Fibroblast of mammary gland (primary cell): ENCODE measurements at places on chromosomes 2 and 18.

DNA sequence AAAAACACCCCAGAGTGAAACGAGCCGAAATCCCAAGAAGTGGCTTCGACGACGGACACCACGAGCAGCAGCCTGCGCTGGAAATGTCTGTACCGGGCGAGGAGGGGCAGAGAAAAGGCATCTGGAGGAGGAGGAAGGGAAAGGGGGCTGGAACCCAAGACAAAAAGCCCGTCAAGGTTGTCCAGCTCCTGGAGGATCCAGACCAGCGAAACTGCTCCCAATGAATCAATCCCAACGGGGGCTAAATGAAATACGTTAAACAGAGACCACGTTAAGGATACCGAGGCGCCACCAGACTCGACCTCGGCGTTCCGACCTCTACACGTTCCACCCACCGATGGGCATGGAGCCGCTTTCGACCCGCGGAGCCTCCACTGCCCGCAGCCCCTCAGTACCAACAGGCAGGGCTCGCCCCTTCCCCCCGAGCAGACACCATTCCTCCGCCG lies 400 bp downstream of the CCDC88A start:
- peak; percentile 31 for DNase-seq

DNA sequence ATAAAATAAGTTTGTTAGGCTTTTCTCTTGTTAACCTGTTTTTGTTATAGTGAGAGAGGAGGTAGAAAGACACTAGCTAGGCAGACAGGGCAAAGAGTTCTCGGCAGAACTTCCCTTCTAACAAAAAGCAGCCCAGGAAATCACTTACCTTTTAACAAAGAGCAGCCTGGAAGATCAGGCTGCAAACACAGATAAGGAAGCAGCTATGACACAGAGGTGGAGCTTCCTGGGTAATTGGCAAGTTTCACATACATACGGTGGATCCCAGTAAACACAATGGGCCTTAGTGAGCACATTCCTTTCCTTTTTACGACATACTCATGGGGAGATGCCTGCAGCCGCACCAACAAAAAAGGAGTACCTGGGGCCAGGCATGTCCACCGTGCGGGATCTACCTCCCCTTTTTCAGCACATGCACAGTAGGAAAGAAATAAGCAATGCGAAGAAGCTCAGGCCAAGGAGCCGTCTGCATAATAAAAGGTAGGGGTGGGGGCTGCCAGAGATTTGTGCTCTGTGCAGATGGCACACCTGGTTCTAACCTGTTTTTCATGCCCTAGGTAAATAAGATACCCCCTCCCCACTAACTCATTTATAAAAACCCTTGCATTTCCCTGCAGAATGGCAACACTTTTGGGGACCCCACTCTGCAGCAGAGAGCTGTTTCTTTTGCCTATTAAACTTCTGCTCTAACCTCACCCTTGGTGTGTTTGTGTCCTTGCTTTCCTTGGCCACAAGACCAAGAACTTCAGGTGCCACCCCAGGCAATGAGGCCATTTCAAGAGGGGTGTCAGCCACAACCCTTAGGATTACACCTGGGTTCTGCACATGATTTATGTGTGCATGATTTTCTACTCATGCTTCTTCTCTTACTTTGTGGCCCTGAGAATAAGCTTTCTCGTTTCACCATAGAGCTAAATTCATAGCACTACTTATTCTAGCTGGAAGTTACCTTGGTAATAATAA lies 26.5 kb downstream of the MDH1 start:
- DNase-seq: no peak

- DNase-seq: peak; percentile 27
Observed at GRCh38 chr2:11368059-11368572, 23.7 kb upstream of the ROCK2 start.

DNA sequence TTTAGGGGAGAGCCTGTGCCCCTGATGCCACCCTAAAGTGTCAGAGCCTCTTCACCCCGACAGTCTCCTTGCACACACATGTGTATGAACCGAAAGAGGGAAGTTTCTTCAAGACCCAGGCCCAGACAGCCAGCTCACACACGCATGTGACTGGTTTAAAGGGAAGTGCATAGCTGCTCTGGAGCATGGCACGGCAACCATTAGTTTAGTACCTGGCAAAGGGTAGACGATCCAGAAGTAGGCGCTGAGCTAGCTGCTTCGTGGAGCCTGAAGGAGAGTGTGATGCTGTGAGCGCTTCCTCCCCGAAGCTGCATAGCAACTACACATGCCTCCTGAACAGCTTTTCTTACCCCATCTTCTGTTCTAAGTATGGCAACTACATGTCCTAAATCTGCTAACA lies 91.7 kb downstream of the ZCCHC2 start:
- DNase-seq: no peak

DNA sequence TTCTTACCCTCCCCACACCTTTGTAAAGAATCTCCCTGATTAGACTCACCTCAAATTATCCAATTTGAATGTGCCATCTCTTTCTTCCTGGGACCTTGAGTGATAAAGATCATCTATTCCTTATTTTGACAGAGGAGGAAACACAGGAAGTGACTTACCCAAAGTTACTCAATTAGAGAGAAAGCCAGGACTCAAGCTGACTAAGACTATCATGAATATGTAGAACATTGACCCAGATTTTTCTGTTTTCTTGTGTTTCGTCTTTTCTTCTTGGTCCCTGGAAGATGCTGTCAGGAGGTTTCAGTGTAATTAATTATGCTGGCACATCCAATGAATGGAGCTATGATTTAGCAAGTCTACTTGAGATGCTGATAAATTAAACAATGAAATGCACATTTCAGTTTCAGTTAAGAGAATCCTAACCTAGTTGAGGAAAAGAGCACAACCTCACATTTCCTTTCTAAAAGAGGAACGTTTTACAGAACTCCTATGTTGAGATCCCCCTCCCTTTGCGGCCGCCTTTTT lies 380.4 kb downstream of the CLIP4 start:
- peak; percentile 34 for DNase-seq

DNA sequence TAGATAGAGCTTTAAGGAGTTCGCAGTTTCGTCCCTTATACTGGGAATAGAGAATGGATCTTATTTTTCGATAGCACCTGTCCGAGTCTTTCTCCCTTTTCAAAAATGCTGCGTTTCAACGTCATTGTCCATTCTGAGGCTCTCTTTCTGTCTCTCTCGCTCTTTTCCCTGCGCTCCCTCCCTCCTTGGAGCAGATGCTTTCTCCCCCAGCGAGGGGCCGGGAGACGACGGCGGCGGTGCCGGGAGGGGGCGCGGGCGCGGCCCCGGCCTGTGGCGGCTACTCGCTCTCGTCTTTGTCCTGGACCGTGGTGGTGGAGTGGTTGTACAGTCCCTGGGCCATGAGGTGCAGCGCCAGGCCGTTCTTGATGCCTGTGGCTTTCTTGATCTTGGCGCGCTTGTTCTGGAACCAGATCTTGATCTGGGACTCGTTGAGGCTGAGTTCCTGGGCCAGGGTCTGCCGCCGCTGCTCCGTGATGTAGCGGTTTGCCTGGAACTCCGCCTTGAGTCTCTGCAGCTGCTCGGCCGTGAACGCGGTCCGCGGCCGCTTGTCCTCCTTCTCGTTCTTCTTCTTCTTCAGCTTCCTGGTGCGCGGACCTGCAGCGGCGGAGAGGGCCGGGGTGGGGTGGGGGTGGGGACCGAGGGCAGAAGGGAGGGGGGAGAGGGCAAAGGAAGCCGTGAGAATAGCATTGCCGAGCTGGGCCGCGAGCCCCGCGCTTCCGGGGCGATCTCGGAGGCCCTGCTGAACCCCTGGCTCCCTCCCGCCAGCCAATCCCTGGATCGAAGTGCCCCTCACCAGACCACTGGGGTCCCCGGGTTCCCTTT lies 4.6 kb downstream of the EN1 start:
- DNase-seq: no peak

DNA sequence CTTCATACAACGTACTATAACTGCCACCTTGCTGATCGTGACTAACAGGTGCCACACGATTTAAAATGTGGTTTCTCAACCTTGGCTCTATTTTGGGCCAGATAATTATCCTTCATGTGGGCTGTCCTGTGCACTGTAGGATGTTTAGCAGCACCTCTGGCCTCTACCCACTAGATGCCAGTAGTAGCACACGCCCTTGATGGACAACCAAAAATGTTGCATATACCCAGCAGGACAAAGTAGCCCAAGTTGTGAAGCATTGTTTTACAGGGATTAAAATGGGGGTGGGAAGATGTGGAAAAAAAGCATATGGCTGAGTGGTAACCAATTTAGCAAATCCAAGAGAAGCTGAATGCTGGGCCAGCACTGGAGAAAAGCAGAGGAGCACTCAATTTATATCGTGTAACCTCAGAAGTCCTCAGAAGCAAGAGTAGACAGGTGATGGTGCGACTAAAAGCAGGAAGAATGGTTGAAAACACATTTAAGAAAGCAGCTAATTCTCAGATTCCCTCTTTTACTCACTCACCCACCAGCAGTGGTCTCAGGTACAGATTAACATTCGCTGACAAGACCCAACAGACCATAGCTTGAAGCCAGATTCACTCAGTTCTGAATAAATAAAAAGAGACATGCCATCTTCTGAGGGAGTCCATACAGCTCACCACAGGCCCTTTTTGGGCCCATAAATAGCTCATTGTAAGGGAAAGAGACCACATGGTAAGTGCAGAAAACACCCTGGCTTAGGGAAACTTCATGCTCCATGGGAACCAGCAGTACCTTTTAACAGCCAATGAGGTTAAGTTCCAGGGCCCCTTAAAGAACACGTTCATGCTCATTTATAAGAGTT lies 50.6 kb downstream of the RAPH1 start:
- DNase-seq: peak; percentile 40

DNA sequence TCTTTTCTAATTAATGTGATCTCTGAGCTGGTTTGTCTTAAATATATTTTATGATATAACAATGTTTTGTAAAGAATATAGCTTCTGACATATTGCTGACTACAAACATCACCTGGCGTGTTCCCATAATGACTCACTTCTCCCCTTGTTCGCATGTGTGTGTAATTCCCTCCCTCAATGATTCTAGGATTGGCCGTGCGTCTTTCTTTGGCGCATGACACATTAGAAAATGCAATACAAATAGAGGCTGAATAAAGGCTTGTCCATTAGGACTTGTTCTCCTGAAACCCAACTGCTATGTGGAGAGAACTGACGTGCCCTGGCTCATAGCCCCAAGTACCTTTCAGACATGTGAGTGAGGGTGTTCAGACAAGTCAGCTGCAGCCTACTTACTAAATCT lies 159.7 kb upstream of the CDH20 start:
- no peak for DNase-seq

GRCh38 chr2:118635891-118636290 lies 211.6 kb downstream of the EN1 start:
- DNase-seq: no peak

GRCh38 chr2:217436386-217436785 lies 566.4 kb downstream of the TNS1 start:
- DNase-seq: no peak

- DNase-seq: peak; percentile 91
Observed at GRCh38 chr2:233542507-233542906, 24.1 kb downstream of the USP40 start.

- peak; percentile 62 for DNase-seq
Observed at GRCh38 chr18:23053776-23054457, 81.4 kb upstream of the CABLES1 start.

GRCh38 chr18:49546719-49547273 lies 15.1 kb upstream of the LIPG start:
- DNase-seq: no peak

DNA sequence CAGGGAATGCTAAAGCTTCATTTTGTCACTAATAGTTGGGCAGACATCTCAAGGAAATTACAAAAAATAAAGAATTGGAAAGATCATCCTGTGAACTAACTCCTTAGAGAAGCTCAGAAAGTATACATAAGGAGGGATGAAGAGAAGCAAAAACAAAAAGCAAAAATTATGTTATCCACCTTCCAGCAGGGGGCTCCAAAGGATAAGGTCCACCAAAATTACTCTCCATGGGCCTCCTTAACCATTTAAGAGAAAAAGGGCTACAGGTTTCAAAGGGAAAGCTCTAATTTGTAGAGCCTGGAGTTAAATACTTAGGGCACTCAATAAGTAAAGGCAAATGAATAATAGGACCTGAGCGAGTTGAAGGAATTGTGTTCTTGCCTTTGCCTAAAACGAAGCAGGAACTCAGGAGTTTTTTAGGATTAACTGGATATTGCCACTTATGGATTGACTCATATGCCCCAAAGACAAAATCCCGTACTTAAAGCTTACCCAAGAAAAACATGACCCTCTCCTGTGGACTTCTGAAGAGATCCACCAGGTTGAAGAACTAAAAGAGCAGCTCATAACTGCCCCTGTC lies 1167.9 kb downstream of the DSC3 start:
- DNase-seq: peak; percentile 43

- no peak for DNase-seq
Observed at GRCh38 chr18:26357960-26358359, 131.7 kb downstream of the TAF4B start.

- DNase-seq: no peak
Observed at GRCh38 chr2:240457223-240458043, 22.0 kb downstream of the GPC1 start.

GRCh38 chr2:70965506-70965905 lies 12.9 kb upstream of the ANKRD53 start:
- DNase-seq: no peak

DNA sequence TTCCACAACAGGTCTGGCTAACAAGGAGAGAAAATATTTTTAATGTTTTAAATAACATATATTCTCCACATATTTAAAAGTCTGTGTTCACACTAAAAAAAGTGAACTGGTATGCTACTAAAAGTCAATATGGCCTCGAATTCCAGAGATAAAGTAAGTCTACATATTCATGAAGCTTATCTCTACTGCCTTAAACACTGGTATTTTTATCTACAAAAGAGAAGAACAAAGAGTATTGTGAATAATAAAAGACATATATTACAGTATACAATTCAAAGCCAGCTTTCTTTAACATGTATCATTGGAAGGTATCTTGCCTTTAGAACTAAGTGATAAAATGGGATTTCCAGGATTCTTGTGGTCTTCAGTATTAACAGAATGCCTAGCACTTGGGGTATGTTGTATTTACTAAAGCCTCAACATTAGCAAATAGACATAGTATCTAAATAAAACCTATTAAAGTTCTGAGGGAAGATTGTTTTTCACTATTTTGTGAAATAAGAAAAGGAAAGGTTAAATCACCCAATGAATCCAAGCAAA lies 302.8 kb upstream of the CCDC68 start:
- no peak for DNase-seq

GRCh38 chr18:29191263-29191662 lies 1014.3 kb upstream of the CDH2 start:
- peak; percentile 63 for DNase-seq

DNA sequence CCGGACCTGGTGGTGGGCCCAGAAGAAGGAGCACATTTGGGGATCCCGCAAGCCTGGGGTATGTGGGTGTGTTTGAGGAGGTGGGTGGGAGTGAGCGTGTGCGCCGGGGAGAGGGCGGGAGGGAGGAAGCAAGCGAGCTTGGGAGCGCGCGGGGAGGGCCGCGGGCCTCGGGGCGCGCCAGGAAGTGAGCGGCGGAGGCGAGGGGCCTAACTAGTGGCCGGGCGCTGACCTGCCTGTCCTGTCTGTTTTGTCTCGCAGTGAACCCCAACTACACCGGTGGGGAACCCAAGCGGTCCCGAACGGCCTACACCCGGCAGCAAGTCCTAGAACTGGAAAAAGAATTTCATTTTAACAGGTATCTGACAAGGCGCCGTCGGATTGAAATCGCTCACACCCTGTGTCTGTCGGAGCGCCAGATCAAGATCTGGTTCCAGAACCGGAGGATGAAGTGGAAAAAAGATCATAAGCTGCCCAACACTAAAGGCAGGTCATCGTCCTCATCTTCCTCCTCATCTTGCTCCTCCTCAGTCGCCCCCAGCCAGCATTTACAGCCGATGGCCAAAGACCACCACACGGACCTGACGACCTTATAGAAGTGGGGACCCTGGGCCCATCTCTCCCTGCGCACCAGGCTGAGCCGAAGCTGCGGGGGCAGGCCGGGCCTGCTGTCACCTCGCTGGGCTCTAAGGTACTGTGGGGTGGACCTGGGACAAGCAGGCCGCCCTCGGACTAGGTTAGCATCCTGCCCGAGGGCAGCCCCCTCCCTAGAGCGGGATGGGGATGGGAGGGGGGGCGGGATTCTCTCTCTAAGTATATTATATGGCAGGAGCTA lies 1.2 kb downstream of the HOXD4 start:
- no peak for DNase-seq
